Memory B cell (primary cell): ENCODE measurements at places on chromosomes 13 and 19.

DNA sequence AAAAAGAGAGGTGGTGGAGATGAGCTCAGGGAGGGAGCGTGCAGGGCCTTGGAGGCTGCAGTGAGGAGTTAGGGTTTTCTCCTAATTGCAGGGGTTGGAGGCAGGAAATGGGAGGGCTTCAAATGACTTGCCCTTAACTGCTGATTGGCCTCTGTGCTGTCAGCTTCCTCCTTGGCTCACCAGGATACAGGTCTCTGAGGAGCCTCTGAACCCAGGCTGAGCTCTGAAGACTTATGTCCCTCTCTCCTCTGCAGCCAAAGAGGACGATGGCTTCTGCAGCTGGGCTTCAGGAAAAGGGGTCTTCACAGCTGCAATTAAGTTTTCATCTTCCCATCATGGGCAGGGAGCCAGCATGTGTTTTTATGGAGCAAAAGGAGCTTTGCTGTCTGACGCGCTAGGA, 6.7 kb upstream of the RANBP3 start:
- DNase-seq, result no peak

- no peak for DNase-seq
Observed at GRCh38 chr19:46408664-46409039, 4.7 kb downstream of the CCDC8 start.

- peak; percentile 18 for DNase-seq
Observed at GRCh38 chr13:95494082-95494681, 58.3 kb upstream of the CLDN10 start.

DNA sequence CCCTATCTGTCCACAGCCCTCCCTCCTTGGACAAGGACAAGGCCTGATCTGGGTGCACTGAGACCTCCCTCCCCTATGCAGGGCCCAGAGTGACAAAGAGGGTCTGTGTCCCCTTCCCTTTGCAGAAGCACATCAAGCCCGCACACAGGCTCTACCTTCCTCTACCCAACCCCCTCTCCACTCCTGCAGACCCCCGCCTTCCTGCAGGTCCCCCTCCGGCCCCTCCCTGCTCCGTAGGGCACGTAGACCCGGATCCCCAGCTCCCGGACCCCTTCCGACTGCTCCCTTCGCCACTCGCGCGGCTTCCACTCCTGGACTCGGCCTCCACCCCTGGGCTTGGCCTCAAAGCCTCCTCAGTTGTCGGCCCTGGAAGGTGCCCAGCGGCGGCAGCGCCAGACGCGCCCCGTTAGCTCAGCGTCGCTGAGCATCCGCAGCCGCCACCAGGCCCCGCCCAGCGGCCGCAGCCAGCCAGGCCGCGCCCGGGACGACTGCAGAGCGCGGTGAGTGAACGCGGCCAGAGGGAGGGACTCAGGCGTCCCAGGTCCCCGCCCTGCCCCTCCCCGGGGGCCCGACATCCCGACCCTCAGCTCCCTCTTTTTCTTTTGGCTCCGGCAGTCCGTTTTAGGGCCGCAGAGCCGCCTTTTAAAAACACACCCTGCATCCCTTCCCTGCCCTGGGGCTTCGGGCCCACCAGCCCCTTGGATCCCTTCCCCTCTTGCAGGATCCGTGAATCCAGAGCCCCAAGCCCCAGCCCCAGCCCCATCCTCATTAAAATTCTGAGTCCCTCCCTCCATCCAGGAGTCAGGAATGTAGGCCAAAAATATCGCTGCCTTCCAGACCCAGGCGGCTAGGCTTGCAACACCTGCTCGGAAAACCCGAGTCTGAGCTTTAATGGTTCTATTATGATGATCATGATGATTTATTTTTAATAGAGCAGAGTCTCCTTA, 1.5 kb upstream of the MYADM start:
- peak; percentile 65 for DNase-seq

DNA sequence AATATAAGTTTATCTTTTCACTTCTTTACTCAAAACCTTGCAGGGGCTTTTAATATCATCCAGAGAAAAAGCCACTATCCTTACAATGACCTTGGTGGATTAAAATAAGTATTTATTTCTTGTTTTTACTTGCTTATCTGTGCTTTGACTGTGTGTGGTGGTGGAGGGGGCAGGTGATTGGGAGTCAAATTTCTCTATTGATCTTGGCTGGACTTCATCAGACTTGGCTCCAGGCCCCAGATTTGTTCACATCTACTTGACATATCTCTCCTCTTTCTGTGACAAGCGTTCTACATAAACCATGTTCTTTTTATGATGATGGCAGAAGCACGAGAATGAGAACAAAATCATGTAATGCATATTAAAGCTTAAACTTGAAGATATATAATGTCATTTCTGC, 670.8 kb downstream of the PCDH17 start:
- DNase-seq, result no peak

- DNase-seq, result no peak
Observed at GRCh38 chr13:54614726-54615125, 1586.1 kb downstream of the OLFM4 start.

- DNase-seq, result no peak
Observed at GRCh38 chr13:75452564-75452963, 29.4 kb downstream of the TBC1D4 start.

- DNase-seq, result no peak
Observed at GRCh38 chr19:4319067-4319718, 14.8 kb downstream of the FSD1 start.

GRCh38 chr13:22064854-22065620, 394.2 kb downstream of the FGF9 start:
- DNase-seq, result no peak

DNA sequence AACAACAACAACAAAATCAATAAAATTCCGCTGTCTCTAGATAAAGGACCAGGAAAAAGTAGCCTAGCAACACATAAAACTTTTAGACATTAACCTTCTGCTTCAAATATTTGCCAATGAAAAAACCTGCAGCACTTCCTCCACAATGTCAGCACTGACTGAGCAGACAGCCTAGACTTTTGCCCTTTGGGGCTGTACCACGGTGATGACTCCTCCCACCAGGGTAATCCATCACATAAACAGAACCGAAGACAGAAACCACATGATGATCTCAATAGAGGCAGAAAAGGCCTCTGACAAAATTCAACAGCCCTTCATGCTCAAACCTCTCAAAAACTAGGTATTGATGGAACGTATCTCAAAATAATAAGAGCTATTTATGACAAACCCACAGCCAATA, 30.2 kb upstream of the TRPC4 start:
- DNase-seq, result no peak

- no peak for DNase-seq
Observed at GRCh38 chr13:76132532-76132931, 496.4 kb downstream of the LMO7 start.

DNA sequence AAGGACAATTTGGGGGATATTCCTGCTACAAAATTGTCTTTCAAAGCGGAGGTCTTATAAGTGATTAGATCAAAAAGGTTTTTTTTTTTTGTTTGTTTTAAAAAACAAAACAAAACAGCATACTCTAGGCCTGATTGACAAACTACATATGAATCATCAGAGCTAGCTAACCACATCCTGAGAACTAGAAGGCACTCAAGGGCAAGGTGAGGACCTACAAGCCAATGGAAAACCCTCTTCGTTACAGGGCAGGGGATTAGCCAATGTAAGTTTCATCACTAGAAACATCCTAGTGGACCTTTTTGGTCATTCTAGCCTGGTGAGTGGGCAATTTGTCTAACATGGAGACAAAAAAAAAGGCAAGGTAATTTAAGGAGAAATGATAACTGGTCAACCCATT, 428.6 kb downstream of the RFC3 start:
- no peak for DNase-seq

DNA sequence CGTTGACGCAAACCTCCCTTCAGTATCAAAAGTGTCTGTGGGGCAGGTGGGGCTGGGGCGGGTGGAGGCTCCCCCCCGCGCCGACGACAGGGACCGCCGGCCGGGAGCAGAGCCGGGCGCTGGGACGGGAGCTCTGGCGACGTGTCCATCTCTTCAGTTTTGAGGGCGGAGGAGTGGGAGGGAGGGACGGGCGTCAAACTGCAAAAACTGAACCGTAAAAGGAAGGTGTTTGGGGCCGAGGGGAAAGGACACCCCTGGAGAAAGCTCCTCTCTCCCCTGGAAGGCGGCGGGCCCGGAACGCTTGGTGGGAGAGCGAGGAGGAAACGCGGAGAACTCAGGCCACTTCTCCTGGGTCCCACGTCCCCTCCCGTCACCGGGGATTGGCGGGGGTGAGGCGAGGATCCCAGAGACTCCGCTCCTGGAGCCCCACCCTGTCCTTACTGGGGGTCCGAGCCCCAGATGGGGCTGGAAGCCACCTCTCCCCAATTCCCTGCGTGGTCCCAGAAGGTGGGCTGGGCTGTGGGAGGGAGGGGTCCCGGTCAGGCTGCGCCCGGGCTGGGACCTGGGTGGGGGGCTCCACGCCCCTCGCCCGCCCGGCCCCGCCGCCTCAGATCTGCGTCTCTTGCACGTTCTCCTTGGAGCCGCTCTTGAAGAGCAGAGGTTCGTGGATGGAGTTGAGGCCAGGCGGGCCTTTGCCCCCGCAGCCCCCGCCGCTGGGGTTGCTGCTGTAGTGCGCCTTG, 3.4 kb upstream of the ASPDH start:
- DNase-seq, result no peak

DNA sequence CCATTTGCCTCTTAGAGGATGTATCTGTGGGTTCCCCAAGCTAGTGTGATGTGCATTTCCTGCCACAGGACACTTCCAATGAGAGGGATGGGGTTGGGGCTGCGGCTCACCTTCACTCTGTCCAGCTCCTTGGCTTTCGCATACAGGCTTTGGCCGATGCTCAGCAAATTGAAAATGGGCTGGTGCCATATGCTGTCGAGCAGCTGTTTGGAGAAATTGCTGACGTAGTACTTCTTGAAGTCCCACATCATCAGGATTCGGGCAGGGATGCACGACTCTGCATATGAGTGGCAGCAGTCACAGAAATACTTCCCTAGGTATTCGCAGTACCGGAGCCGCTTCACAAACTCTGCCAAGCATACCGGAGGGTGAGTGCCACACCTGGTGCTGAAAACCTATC, 37.0 kb downstream of the RUBCNL start:
- no peak for DNase-seq

DNA sequence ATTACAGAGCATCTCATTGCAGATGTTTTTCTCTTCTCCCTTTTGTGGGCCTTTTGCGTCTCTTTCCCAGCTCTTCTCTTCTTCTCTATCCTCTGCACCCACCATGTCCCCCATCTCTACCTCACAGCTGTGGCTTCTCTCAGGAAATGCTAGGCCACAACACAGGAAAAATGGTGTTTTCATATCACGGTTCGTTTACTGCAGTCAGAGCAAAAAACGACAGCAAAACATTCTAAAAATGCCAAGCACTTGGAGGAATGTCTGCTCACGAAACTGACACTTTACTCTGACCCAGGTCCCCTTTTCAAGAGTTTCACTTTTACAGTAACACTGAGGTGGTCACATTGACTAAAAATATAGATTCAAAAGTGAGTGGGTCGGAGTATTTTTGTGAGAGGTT, 152.2 kb downstream of the DCT start:
- DNase-seq, result no peak

DNA sequence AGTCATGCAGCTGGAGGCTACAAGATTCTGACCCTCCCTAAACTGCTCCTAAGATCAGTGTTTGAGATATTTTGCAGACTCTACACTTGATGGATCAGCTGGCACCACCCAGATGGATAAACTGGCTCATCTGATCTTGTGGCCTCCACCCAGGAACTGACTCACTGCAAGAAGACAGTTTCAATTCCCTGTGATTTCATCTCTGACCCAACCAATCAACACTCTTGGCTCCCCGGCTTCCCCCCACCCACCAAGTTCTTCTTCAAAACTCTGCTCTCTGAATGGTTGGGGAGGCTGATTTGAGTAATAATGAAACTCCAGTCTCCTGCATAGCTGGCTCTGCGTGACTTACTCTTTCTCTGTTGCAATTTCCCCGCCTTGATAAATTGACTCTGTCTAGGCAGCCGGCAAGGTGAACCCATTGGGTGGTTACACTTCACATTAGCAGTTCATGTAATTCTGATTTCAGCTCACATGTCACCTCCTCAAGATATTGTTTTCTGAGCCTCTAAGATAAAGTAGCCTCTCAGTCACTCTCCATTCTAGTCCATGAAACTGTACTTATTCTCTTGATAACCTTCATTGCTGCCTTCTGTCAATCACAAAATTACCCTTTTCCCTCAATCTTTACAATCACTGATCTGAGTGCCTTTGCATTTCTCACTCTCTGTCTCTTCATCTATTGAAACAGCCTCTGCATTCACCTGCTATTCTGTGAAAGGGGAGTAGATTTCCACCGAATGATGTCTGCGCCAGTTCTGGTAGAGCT, 9.9 kb upstream of the FPR3 start:
- no peak for DNase-seq

DNA sequence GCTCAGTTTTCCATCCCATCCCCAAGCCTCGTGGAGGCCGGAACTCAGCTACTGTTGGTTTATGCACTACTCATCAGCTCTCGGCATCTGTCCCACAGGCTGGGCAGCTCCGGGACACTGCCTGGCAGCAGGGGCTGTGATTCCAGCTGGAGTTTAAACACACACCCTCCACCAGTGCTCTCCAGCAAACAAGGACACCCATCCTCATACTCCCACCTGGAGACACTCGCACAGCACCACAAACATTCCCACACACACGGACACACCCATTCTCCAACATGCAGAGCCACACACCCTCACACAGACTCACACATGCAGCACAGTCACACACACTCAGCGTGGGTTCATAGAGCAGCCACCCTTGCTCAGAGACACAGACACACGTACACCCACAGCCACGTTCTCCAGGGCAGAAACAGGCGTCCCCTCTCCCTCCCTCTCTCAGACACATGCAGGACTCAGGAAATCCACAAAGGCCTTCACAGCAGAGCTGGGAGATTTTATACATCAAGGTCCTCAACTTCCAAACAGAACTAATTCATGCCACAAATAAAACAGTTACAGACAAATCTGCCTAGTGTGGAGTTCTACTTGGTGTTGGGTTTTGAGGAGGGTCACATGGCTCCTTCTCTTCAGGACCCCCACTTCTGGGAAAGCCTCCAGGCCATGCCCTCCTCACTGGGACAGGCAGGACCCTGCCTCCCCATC, 785.4 kb downstream of the UQCRFS1 start:
- no peak for DNase-seq

DNA sequence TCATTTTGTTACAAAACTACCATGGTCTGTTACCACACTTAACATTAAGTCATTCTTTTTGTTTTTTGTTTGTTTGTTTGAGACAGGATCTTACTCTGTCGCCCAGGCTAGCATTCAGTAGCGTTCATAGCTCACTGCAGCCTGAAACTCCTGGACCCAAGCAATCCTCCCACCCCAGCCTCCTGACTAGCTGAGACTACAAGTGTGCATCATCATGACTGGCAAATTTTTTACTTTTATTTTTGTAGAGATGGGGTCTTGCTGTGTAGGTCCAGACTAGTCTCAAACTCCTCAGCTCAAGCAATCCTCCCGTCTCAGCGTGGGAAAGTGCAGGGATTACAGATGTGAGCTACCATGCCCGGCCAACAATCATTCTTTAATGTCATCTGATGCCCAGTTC, 3.3 kb downstream of the ALDH16A1 start:
- DNase-seq, result no peak

GRCh38 chr13:36453516-36453915, 21.2 kb downstream of the CCNA1 start:
- DNase-seq, result no peak
